ENCODE measurements at places on chromosomes 7 and 10. TPM values are rescaled to one million over a fixed set of nuclear protein-coding genes. Genes with fewer than 3 reads are reported as not detected.

DNA sequence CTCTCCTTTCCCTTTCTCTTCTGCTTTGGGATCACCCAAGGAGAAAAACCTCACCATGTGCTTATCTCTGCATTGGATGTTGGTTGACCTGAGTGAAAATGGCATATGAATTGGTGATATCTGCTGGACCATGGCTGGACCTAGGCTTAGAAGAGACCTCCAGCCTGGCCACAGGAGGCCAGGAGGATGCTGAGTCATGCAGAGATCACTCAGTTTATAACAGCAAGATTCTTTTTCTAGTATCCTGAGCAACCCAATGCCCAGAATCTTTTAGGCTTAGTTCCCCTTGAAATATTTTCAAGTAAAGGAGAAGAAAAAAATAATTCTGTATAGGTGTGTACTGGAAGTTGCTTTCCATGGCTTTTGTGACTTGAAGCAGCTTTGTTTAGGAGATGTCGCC, 236.3 kb downstream of the KLF6 start:
- DNase-seq: no peak

- peak; percentile 56 for DNase-seq
Observed at GRCh38 chr7:5478568-5479430, 55.2 kb upstream of the TNRC18 start.

DNA sequence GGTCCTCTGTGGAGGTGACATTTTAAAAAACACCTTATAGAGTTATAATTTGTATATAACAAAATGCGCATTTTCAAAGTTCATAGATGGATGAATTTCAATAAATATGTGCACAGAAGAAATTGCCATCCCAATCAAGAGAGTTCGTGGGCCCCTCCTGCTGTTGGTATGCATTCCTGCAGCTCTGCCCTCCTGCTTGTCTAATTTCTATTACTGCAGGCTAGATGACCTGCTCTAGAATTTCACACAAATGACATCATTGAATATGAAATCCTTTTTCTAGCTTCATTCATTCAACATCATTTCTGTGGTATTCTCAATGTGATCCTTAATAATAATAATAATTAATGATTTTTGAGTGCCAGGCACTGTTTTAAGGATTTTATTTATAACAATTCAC, 348.2 kb downstream of the SDK1 start:
- DNase-seq: no peak

GRCh38 chr10:74640134-74640921, 186.1 kb upstream of the KAT6B start:
- peak; percentile 22 for DNase-seq

DNA sequence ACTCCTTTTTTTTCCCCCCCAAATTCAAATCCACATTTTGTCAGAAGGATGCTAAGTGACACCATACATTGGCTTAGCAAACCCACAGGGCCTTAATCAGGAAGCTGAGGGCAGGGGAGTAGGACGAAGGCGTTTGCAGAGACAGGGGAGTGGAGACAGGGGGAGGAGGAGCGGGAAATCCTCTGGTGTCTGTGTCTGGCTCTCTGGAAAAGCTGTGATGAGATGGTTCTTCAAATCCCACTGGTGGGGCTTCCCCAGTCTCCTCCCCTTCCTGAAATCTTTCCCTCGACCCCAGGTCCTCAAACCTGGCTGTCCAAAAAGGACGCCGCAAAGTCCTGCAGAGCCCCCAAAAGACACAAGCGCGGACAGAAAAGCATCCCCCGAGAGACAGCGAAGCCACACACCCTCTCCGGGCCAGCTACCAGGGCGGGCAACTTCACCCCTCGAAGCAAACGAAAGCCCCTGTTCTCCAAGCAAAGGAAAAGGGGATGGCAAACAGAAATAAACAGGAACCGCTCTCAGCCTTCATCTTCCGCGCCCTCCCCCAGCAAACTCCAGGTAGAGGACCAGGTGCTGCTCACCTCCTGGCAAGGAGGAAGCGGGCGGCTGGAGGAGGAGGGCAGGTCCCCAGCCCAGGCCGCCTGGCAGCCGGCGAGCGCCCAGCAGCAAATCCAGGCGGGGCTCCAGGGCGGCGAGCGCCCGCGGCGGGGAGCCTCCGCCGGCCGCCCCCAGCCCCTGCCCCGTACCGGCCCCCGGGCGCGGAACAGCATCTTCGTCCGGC, 520 bp downstream of the ELAPOR2 start:
- no peak for DNase-seq

- no peak for DNase-seq
Observed at GRCh38 chr7:837001-837400, 4.7 kb downstream of the SUN1 start.

GRCh38 chr10:78992333-78992732, 76.4 kb upstream of the ZMIZ1 start:
- no peak for DNase-seq

DNA sequence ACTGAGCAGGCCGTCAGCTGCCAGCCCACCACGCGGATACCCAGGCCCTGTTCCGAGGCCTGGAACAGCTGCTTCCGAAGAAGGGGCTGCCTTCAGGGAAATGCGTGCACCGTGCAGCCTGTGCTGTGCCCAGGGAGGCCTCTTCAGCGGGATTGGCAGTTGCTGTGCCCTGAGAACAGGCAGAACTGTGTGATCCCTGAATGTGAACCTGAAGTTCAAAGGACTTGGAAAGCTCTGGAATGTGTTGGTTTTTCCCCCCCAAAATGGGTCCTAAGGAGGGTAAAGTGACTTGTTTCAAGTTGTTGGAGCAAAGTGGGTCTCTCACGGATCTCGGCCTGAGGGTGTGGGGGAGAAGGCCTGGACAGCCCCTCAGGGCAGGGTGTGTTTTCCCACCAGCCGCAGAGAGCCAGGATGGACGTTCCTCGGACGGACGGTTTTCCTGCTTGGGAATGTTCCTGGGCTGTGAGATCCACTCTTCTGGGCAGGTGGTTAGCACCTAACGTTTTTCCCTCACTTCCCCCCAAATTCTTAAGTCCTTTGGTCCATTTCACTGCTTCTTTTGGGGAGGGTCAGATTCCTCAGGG, 2.1 kb downstream of the SPRN start:
- no peak for DNase-seq

DNA sequence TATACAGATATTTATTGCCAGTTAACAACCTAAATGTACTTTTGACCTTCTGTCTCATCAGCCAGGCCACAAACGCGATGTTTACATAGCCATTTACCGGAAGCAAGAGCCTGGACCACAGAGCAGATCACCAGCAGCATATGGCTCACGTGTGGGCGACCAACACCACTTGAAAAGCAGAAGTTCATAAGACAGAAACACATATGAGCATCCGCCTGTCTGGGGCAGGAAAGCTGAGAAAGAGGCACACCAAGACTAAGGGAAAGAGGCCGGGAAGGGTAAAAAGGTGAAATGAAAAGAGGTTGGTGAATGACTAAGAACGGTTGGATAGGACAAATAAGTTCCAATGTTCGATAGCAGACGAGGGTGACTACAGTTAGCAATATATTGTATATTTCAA, 1.3 kb downstream of the ABCB1 start:
- DNase-seq: no peak

DNA sequence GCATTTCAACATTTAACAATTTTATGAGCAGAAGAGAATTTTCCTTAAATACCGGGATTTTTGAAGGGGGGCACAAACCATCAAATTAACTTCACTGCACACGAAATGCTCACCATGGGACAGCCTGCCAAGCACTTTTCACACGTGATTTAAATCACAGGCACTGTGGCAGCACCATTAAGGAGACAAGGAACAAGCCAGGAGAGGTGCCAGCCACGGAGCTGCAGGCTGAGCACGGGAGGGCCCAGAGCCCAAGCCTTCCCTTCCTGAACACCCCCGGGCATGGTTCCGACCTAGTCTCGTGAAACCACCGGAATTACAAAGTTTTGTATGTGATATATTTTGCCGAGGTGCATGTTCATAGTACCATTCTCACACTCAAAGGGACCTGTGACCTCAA, 13.4 kb downstream of the PITRM1 start:
- DNase-seq: no peak

- no peak for DNase-seq
Observed at GRCh38 chr7:150317748-150318444, 5.3 kb upstream of the LRRC61 start.

MYO1G gene
- 0.54 TPM for total RNA-seq

ST8SIA6 gene
- not detected for total RNA-seq

VAX1 gene
- total RNA-seq: 0.27 TPM

MYH16 gene
- not detected for total RNA-seq
